Activated CD4-positive, alpha-beta T cell treated with anti-CD3 and anti-CD28 coated beads for 36 hours (primary cell): ENCODE measurements at places on chromosomes 11 and 22.

DNA sequence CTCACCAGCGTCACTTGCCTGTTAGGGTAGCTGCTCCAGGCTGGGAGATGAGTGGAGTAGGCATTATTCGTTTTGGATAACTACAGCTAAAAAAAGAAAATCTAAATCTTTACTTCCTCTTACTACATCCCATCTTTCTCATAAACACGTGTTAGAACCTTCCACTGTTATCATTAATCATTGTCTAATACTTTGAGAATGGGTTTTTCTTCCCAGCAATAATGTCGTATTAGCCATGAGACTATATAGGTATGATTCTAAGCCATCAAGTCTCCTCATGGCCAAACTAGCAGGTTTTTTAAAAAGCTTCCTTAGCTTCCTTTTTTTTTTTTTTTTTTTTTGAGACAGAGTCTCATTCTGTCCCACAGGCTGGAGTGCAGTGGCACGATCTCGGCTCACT, 3.9 kb upstream of the TEF start:
- no peak for DNase-seq

DNA sequence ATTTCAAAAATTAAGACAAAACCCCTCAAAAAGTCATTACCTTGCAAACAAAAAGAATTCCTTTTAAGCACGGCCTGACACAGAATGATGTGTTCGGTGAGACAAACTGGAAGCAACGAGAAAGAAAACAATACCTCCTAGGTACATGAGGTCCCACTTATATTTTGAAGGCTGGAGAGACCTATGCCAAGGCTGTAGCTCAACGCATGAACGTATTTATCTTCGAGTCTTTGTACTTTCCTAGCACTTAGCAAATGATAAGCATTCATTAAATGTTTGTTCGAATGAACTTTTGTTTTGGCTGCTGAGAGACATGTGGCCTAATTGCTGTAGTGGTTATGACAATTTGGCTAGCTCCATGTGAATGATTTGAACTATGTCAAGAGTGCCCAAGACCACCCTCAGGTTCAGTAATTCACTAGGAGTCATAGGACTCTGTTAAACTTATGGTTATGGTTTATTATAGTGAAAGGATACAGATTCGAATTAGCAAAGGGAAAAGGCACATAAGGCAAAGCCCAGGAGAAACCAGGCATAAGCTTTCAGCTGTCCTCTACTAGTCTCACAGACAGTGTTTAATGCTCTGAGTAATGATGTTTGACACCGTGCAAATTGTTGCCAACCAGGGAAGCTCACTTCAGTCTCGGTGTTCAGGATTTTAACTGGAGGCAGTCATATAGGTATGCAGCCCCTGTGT, 26.0 kb upstream of the HORMAD2 start:
- no peak for DNase-seq

- DNase-seq, result no peak
These were observed 1333.3 kb downstream of the BRD1 start for GRCh38 chr22:48494256-48494967.

DNA sequence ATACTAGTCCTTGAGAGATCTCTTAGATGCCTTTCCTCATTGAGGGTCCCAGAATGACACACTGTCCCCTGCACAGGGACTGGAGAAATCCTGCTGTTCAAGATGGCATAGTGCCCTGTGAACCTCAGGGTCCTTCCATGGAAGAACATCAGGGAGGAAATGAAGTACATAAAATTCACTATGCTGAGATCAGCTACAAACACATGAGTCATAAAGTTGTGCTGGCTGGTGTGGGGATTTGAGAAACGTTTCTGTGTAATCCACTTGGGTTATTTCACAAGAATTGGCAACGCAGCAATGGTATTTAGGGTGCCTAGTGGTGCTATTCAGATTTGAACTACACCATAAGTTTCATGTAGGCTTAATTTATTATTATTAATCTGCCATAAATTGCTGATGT, 174.4 kb downstream of the MAML2 start:
- peak; percentile 51 for DNase-seq

GRCh38 chr11:117299351-117300282, 8.5 kb downstream of the BACE1-AS start:
- DNase-seq, result no peak

GRCh38 chr11:106723071-106723470, 295.2 kb downstream of the GUCY1A2 start:
- no peak for DNase-seq

DNA sequence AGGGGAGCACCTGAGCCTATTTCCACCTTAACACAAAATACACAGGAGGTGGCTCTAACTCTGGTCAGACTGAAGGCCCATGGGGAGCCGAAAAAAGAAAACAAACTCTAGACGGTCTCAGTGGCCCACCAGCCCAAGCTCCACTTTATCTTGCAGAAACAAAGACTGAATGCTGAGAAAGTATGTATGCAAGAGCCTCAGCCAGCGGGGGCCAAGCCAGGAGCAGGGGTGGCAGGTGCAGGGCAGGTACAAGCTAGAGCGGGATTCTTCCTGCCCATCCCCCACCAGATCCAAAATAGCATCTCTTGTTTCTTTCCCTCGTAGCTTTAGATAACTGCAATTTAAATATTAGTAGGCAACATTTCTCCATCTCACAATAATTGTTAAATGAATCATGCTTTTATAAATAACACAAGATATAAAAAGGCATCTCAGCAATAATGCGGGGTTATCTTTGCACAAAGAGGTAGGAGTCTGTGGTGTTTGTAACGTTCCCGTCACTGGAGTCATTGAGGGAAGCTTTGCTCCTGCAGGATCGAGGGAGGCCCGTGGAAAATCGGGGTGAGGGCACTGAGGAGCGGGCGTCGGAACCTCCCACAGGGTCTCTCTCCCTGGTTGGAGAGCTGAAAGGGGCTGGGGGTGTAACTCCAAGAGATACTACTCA, 418.0 kb downstream of the SHANK2 start:
- DNase-seq, result no peak

DNA sequence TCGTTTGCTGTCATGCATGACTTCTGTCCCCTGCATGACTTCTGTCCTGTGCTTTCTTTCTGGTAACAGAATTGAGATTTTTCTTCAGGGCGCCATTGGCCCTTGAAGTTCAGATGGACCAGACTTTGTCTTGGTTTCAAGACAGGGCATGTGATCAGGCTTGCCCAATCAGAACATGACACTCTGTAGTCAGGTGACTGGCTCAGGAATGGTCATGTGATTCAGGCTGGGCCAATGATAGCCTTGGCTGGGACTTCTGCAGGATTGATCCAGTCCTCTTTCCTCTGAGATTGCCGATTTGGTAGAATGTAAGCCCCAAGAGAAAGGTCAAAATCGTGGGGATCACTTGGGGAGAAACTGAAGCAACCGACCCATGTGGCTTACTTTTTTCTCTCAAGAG, 90.5 kb upstream of the ALX4 start:
- DNase-seq, result no peak

GRCh38 chr11:9977554-9977953, 313.7 kb downstream of the SWAP70 start:
- DNase-seq, result no peak

DNA sequence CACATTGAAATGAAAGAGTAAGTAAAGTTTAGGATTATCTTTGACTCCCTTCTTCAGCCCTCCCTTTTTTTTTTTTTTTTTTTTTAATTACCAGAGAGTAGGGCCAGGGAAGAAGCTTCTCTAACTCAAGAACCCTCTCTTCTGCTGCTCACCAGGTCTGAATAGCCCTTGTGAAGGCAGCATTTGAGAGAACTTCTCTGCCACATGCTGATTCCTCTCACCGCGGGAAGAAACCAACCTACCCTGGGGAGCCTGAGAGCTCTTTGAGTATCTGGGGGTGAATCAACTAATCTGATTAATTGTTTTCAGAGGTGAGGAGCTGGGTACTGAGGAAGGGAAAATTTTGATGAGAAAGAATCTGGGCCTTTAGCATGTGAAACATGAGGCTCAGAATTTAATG, 434.5 kb upstream of the CCDC90B start:
- DNase-seq, result no peak

GRCh38 chr11:119850822-119851409, 121.9 kb upstream of the NECTIN1 start:
- DNase-seq, result no peak

- DNase-seq, result no peak
These were observed 1.3 kb downstream of the HPS5 start for GRCh38 chr11:18320617-18321016.

GRCh38 chr11:959027-959426, 33.4 kb downstream of the AP2A2 start:
- no peak for DNase-seq

DNA sequence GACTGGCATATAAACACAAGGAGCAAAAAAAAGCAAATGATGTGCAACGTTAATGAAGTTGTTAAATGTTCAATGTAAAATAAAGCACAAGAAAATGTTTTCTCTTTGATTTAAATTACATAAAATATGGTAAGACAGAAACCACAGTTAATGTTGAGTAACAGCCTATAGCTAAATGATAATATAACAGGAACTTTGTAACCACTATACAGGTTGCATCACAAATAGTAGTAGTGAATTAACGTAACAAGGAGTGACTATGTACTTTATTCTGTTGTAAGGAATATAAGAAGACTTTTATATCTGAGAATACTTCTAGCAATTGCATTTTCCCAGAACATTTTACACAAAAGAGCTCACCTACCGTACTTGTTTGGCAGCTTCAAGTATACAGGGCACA, 16.9 kb downstream of the SAAL1 start:
- DNase-seq, result no peak

GRCh38 chr11:35318977-35319925, 100.1 kb downstream of the SLC1A2 start:
- no peak for DNase-seq

DNA sequence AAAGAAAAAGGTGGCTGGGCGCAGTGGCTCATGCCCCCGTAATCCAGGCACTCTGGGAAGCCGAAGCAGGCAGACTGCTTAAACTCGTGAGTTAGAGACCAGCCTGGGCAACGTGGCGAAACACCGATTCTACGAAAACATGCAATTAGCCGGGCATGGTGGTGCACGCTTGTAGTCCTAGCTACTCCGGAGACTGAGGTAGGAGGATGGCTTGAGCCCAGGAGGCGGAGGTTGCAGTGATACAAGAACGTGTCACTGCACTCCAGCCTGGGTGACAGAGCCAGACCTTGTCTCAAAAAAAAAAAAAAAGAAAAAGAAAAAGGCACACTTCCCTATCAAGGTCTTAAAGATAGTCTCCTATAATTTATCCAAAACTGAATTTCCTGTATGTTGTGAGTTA, 39.4 kb downstream of the DGCR2 start:
- DNase-seq, result no peak

- no peak for DNase-seq
These were observed 53.0 kb downstream of the RELT start for GRCh38 chr11:73429121-73429750.

DNA sequence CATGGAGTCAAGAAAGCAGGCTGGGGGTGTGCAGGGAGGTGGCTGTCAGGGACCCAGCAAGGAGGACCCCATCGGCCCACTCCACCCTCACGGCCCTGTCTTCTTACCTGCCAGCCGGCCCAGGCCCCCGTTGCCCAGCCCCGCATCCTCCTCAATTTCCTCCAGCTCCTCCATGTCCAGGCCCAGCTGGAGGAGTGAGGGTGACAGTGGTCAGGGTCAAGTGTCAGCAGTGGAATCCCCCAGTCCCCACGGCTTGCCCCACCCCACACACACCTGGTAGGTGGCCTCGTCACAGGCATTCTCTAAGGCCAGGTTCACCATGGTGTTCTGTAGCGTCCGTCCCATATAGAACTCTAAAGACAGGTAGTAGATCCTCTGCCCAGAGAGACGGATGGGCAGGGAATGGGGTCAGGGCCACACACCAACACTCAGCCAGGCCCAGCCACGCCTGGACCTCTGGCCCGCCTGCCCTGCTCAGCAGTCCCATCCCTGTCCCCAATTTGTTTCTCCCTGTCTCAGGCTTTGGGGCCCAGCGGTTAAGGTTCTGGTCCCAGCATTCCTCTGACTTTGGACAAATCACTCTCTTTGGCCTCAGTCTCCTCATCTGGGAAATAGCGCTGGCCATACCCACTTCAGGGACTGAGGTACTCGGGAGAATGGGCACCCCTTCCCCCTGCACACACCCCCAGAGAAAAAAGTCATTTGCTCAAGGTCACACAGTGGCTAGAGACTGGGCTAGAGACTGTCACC, 1.3 kb downstream of the PYGM start:
- DNase-seq, result no peak

GRCh38 chr11:112632866-112633505, 328.2 kb upstream of the NCAM1 start:
- no peak for DNase-seq

DNA sequence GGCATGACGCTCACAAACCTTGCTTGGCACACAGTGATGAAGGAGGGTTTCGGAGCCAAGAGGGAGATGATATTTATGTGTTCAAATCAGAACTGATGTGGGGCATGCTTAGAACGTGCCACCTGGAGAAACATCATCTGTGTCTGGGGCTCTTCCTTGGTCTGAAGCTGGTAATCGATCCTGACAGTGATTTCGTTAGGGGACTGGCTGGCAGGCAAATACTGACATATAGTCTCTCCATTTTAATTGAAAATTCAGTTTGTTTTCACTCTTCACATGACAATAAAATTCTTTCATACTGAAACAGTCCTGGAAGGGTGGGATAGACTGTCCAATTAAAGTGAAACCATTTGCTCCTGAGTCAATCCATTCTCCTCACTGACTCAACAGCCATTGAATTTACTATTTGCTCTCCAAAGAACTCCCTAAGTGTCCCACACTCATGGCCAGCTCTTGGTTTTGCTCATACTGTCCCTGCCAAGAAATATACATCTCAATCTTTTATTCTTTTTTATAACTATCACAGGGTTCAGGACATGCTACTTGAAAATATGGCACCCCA, 134.8 kb downstream of the TRPC6 start:
- DNase-seq, result no peak

DNA sequence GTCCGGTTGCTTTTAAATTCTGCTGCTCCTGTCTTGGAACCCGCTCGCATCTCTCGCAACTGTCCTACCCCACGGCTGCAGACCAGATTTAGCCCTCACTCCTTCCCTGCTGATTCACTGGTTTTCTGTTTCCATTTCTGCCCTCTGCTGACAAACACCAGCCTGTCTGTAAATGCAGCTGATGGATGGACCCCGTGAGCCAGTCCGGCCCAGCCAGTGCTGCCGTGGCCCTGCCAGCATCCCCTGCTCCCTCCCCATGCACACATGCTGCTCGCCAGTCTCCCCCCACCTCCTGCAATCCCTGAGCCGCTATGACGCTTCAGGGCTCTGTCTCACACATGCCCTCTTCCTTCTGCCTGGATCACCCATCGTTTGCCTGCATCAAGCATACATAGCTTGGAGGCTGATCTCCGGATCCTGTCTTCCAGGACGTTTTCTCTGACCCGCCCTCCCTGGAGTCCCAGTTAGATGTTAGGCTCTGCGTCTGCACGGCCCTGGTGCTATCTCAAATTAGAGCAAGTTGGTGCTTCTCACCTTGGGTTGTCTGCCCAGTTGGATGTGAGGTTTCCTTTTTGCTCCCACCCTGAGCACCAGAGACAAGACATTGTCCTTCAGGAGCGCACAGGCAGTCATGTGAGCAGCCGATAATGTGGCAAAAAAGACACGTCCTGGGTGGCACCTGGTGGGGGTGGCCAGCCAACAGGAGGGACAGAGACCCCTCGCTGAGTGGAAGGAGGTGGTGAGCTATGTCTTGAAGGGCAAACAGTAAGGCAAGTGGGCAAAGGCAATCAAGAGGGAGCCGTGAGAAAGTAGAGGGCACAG, 4.3 kb upstream of the ACR start:
- DNase-seq, result no peak

- DNase-seq, result no peak
These were observed 826.5 kb downstream of the KCNA4 start for GRCh38 chr11:29190313-29190712.
